ENCODE measurements at places on chromosomes 1 and 21. TPM values are rescaled to one million over a fixed set of nuclear protein-coding genes. Genes with fewer than 3 reads are reported as not detected.

DNA sequence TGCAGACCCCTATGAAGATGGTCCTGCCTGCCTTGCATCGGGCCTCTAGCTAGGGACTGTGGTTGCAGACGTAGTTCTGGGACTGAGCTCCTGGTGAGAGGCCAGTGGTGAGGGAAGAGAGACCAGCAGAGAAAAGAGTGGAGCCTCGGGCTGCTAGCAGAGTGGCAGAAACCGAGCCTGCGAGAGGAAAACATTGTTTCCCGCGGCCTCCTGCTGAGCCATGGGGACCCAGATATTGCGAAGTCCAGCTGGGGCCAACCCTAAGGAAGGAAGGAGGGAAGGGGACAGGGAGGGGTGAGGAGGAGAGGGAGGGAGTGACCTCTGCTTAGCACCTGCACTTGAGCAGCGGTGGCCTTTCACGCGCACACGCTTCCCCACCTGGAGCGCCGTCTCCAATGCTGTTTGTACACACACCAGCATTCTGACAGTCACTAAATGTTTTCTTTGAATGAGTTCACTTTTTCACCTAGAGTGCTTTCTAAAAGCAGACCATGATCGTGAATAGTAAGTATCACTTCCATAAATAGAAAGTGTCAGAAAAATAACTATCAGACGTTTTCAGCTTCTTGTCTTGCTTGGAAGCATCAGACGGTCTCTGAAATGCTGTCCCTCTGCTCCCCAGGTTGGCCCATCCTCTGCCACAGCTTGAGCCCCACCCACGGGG is 2.5 kb upstream of the FNDC10 start:
- DNase-seq = no peak

GRCh38 chr1:178942285-178943198 is 71.7 kb upstream of the ANGPTL1 start:
- no peak for DNase-seq

GRCh38 chr1:115302390-115302961 is 35.6 kb downstream of the NGF start:
- DNase-seq = no peak

DNA sequence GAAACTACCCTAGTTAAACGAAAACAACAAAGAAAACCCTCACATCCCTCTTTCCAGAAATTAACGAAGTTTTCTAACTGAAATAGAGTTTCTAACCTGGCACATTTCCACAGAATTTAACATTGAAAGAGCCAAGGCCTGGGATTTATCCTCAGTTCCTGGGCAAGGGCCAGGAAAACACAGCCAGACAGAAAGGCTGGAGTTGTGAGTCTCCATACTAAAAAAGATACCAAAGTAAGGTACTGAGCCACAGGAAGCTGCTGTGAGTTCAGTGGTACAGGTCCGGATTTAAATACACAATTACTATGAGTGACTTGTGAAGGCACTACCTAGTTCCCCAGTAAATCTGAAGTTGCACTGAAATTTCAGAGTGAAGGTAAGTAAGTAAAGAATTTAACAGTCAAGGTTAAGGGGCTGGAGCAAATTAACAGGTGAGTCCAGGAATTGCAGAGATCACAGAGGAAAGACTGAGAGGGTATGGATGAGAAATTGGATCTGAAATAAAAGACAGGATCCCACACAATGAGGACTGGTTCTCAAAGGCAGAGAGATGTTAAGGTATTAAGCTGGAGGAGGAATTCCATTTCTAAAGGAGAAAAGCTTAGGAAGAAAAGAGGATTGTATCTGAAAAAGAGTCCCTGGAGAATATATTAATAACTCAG is 905 bp downstream of the LIX1L start:
- no peak for DNase-seq

GRCh38 chr1:195915826-195916225 is 692.4 kb downstream of the KCNT2 start:
- no peak for DNase-seq

DNA sequence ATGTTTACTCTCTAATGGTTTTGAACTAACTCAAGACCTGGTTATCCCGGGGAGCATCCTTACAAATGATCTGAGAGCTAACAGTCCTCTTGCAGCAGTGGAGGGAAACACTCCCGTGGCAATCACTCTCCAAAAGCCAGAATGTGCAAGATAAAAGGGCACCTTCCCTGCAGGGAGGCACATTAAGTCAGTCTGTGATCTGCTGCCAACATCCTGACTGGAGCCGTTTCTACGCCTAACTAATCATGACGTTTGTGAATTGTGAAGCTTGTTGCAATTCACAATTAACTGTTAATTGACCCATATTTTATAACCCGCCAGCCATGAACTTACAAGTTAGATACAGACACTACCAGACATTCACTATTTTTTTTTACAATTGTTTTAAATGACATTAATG is 52.1 kb upstream of the LGALS8 start:
- DNase-seq = no peak

DNA sequence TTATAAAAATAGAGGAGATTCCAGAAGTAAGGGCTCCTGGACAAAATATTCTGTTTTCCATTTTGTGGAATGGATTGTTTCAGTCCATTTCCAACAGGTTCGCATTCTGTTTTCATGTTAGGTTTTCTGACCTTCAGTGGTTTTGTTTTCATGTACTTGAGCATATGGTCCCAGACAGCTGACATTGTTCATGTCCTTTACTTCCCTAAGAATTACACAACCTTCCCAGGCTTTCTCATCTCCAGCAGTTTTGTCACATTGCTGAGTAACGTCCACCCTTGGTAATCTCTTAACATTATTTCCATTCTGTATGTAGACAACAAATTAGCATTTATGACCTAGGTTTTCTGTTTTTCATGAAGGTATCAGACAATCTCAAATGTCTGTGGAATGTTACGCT is 21.0 kb upstream of the ERRFI1 start:
- DNase-seq = peak; percentile 20

PDZK1IP1 gene
- not detected for total RNA-seq

PYHIN1 gene
- 16.2 TPM for total RNA-seq

CD84 gene
- 32.7 TPM for total RNA-seq
